Testis (tissue), 5 donors: ENCODE measurements at places on chromosomes 3 and 15.

- no peak for DNase-seq
Observed at GRCh38 chr3:100614941-100615340, 5.5 kb downstream of the ADGRG7 start.

- no peak for DNase-seq
Observed at GRCh38 chr15:63104727-63105126, 16.9 kb upstream of the LACTB start.

GRCh38 chr3:172559020-172559419 is 35.8 kb upstream of the TNFSF10 start:
- DNase-seq: no peak

DNA sequence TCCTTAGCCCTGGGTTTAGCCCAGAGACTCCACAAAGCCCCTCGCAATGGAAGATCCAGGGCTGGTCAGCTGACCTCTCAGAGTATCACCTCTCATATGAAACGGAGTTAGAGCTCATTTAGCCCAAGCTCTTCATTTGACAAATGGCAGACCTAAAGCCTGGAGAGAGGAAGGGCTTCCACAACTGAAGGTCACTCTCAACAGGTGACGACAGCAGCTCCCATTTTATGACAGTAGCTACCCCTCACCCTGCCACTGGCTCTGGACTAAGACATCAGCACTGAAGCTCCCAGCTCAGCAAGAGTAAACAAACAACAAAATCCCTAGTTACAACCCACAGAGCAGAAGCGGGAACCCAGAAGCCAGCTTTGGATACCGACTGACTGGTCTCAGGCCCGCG is 33.7 kb downstream of the TLE3 start:
- DNase-seq: no peak

GRCh38 chr3:72341380-72341770 is 506.9 kb downstream of the SHQ1 start:
- DNase-seq: no peak

DNA sequence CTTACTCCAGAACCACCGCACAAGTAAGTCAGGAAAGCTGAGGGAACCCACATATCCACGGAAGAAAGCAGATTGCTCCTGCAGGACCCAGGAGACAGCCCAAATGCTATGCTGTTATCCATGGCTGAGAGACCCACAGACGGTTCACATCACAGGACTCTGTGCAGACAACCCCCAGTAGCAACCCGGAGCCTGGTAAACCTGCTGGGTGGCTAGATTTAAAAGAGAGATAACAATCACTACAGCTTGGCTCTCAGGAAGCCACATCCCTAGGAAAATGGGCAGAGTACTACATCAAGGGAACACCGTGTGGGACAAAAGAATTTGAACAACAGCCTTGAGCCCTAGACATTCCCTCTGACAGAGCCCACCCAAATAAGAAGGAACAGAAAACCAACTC is 13.8 kb upstream of the TRIM42 start:
- no peak for DNase-seq

DNA sequence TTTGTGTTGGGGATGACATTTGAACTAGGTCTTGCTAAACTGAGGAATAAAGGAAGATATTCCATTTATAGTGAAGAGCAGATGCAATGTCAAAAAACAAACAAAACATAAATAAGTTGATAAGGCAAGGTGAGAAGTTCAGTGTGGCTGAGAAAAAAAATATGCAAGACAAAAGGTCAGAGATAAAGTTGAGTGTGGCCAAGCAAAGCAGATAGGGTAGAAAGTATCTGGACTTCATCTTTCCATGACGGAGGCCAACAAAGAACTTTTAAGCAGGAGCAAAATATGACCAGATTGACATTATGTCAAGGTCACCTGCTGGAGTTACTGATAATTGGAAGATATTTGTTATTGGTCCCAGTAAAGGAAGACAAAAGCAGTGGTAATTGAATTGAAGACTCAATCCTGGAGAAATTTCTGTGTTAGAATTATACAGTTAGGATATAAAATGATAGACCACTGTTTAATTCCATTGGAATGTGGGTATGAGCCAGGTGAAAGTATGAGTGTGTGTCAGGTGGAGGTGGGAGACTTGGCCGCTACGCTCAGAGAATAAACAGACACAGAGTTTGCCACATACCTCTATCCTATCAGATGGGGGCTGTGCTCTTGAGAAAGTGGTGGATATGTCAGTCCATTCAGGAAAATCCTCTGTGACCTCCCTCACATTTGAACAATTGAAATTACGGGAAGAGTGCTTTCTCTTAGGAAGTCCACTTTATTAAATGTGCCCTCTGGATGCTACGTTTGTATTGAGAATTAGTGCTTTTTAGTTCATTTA is 28.1 kb downstream of the ADIPOQ start:
- DNase-seq: no peak

DNA sequence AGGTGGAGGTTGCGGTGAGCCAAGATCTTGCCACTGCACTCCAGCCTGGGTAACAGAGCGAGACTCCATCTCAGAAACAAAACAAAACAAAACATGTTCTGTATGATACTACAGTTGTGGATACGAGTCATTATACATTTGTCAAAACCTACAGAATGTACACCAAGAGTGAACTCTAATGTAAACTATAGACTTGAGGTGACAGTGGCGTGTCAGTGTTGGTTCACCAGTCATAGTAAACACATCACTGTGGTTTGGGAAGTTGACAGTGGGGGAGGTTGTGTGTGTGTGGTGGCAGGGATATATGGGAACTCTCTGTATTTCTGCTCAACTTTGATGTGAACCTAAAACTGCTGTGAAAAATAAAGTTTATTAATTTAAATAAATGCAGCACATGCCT is 33.0 kb upstream of the GNB5 start:
- no peak for DNase-seq

DNA sequence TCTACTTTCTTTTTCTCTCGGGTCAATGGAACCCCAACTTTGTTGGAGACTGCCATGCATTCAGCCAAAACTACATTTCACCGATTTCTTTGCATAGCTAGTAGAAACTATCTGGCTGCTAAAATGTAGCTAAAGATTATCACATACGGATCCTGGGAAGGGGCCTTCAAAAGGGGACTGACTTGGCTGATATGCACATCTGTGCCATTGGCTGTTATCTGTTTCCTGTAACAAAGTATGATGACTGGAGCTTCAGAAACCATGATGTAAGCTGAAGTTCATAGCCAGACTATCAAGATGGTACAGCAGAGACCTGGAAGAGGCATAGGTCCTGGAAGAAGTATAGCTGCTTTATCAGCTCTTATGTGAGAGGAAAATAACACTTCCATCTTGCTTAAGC is 179.1 kb downstream of the NSUN3 start:
- DNase-seq: no peak

- DNase-seq: no peak
Observed at GRCh38 chr3:182327196-182327681, 466.1 kb upstream of the ATP11B start.

DNA sequence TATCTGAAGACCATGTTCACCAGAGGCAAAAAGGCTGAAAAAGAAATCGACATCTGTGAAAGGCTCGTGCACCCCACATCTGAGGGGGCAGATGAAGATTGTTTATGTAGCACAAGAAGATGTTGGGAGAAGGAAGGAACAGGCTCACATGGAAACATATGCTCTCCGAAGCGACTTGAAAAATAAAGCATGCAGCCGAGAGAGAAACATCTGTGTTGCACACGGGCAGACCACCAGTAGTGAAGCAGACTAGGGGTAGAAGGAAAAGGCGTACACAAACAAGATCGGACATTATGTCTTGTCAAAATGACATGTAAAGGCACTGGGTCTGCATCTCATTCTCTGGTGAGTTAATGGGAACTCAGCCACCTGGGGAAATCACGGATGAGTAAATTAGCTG is 356.5 kb downstream of the ZIC4 start:
- DNase-seq: no peak

DNA sequence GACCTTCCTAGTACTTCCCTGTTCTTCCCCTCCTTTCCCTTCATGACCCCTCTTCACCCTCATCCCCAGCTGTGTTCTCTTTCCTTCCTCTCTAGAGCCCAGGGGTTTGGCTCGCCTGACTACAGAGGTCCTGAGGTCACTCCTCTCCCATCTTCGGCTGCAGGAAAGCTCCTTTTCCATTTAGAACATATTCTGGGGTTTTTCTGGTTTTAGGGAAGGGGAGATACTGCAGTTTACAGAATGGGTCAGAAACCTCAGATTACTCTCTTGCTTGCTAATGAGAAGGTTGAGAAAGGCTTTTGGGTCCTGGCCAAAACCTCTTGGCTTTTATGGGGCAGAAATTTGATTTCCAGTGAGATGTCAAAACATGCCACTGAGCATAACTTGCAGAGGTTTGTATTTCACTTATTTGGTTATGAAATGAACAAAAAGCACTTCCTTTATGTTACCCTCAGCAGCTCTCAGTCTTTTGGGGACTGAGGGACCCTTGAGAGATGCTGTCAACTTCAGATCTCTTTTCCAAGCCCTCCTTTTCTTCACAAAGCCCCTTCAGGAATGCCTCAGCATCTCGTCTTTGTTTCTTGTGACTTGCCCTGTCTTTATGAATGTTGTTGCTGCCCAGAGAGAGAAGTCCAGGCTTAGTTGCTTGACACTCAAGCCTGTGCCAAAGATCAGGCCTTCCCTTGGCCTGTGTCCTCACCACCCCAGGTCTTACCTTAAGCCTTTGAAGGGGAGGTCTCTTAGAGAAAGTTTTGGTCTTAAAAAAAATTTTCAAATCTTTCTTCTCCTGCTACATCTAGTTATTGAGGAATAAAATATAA is 121.7 kb upstream of the TPM1 start:
- peak; percentile 59 for DNase-seq

DNA sequence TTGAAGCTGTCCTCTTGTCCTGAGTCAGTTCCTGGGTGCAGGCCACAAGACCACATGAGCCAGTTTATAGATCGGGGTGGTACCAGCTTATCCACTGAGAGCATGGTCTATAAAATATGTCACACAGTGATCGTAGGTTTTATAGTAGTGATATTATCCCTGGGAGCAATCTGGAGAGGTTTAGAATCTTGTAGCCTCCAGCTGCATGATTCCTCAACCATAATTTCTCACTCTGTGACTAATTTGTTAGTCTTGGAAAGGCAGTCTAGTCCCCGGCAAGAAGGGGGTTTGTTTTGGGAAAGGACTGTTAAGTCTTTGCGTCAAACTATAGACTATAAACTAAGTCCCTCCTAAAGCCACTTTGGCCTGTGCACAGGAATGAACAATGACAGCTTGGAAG is 693.0 kb upstream of the CADM2 start:
- DNase-seq: no peak

DNA sequence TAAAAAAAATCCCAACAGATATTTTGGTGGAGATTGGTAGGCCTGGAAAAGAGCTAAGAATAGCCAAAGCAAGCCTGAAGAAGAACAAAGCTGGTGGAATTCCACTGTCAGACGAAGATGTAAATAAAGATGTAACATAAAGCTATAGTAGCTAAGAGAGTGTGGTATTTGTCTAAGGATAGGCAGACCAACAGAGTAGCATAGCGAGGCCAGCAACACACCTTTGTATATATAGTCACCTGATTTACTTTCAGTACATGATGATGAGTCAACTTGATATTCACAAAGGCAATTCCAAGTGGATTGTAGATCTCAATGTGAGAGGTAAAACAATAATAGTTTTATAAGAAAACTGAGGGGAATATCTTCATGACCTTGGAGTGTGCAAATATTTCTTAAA is 53.6 kb upstream of the SYN2 start:
- no peak for DNase-seq

GRCh38 chr15:95875121-95875643 is 455.3 kb upstream of the NR2F2 start:
- DNase-seq: no peak

GRCh38 chr3:67509471-67510075 is 144.8 kb downstream of the SUCLG2 start:
- DNase-seq: no peak

GRCh38 chr3:194472290-194472920 is 14.4 kb downstream of the ATP13A3 start:
- DNase-seq: peak; percentile 49

- no peak for DNase-seq
Observed at GRCh38 chr3:55526332-55527030, 39.4 kb upstream of the WNT5A start.

- no peak for DNase-seq
Observed at GRCh38 chr3:113736548-113737089, 9.4 kb downstream of the NAA50 start.

- no peak for DNase-seq
Observed at GRCh38 chr3:146625186-146625775, 20.1 kb upstream of the PLSCR5 start.
